Stimulated activated CD8-positive, alpha-beta memory T cell treated with anti-CD3 and anti-CD28 coated beads, Interleukin-4, amount 100 ng/mL, for 24 hours (primary cell): ENCODE measurements at places on chromosomes 2 and 18.

GRCh38 chr18:62981566-62981965 is 266.2 kb downstream of the PHLPP1 start:
- DNase-seq, result no peak

DNA sequence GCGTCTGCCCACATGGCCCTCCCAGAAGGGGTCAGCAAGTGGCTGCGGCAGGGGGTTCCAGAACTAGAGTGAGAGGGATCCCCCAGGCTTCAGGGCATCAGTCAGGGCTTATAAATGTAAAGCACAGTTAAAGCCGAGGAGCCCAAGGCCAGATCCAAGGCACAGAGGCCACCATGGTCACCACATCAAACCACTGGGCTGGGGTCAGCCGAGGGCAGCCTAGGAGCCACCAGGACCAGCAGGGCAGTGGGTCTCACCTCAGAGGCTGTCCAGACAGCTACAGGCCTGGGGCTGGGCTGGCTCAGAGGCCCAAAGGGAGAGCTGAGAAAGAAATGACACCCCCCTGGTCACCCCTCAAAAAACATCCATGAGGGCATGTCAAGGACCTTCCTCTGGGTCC is 188.5 kb downstream of the INHBB start:
- DNase-seq, result no peak

DNA sequence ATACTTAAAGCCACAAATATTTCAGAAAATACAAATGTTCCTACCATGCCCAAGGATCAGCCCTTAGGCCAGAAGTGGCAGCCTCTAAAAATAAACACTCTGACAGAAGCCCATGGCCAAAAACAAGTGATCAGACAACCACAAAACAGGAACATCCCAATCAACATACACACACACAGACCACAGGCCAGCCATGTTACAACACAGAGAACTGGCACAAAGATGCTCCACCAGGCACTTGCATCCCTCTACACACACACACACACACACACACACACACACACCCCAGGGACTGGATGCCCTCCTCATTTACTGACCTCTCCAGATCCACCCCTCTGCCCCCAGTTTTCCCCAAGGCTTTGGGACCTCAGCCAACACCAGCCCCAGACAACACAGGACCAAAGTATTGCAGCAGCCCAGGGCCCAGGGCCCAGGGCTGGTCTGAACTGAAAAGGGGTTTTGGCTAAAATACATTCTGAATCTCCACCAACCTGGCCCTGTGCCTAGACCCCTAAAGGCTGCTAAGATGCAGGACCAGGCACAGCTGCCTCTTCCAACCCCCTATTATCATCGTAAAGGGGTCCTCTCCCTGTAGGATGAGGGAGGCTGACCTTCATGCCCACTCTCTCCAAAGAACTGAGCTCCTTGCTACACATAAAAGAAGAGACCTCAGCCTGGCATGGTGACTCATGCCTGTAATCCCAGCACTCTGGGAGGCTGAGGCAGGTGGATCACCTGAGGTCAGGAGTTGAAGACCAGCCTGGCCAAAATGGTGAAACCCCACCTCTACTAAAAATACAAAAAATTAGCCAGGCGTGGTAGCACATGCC is 151.4 kb downstream of the TNS1 start:
- DNase-seq, result no peak

DNA sequence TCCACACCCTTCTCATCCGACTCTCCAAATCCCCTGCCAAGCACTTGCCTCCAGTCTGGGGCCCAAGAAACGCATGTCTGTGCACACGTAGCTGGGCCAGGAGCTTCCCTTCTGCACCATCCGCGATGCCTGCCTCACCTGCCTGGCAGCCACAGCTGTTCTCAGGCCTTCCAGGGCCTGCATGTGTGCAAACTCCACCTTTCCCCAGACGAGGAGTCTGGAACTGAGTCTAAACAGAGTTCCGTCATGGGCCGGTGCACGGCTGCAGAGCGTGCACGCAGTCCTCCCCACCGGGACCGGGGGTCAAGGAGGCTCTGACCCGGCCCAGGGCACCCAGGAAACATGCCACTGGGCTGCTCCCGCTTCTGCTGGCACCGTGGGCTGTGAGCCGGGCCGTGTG is 66.8 kb upstream of the SALL3 start:
- DNase-seq, result no peak

DNA sequence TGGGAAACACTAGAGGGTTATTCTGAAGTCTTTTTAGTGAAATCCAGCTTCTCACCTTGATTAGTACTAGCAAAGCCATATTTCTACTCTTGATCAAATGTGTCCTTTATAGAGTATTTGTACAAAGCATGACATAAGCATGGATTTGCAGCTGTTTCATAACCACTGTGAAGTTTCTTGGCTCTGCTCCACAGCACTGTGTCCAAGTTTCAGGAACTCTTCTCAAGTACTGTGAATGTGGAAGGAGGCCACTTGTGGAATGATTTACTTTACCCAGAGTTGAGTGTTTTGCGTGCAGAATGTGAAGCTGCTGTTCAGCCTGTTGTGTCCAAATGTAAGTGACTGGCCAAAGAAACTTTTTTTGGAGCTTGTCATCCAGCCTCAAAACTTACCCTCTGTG is 16.2 kb upstream of the MAPRE2 start:
- no peak for DNase-seq

- DNase-seq, result no peak
Observed at GRCh38 chr2:3656762-3657721, 958 bp upstream of the ALLC start.

GRCh38 chr2:3505771-3506170 is 13.6 kb downstream of the ADI1 start:
- no peak for DNase-seq

- DNase-seq, result no peak
Observed at GRCh38 chr18:57768537-57769326, 34.4 kb downstream of the ATP8B1 start.

- no peak for DNase-seq
Observed at GRCh38 chr18:64785686-64786085, 636.8 kb upstream of the LINC00305 start.

GRCh38 chr2:25743132-25743830 is 69.9 kb upstream of the DTNB start:
- no peak for DNase-seq

DNA sequence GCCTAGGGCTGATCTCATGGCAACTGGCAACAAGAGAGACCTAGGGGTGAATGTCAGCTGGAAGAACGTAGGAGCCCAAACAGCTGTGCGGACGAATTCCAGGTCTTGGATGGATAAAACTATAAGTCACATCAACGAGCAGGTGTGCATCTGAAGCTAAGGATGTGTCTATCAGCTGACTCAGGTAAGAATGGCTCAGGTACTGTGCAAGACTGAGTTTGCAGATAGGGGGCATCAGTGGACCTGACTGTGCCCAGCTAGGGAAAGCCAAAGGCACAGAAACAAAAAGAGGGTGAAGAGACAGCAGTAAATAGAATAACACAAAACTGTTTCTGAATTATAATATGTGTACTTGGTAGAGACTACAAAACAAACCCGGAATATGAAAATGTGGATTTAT is 357.3 kb downstream of the ZEB2 start:
- DNase-seq, result peak; percentile 9

DNA sequence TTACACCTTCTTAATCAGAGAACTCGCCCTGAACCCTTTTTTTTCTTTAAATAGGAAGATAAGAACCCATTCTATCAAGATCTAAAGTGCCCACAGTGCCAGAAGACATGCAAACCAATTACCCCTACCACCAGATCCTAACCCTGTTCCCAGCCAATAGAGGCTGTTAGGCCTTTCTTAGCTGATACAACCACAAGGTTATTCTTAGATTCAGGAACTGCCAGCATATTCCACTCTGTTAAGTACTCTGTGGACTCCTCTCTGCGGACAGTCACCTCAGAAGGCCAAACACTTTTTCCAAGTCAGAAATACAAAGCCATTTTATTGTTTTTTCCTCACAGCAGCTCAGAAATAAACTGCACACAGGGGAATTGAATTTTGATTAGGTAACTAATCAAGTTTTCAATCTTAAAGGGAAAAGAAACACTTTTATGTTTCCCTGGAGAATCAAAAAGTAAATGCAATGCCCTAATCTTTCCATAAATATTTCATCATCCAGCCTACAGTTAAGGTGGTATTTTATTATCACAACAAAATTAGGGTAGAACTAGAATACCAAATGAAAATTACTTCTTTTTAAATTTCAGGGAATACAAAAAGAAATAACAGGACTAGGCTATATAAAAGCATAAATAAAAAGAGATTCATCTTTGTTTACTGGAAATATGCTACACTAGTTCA is 111.4 kb downstream of the NBAS start:
- DNase-seq, result no peak

DNA sequence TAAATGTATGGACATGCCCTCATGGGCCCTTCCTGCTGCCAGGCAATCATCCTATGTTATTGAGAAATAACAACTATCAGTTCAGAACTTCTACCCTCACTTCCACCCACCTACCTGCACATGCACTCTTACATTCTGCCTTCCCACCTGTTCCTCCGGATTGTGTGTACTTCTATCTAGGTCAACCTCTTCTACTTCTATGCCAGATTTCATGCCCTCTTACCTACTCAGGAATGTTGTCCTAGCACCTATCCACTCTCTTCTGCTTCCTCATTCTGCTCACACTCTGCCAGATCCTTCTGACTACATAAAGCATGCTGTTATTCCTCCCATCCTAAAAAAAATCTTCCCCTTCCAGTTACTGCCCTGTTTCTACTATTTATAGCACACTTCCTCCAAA is 333.5 kb downstream of the IRS1 start:
- no peak for DNase-seq

GRCh38 chr2:182435754-182436153 is 8.9 kb upstream of the PDE1A start:
- no peak for DNase-seq

- DNase-seq, result no peak
Observed at GRCh38 chr2:2763351-2764000, 432.4 kb upstream of the MYT1L start.

DNA sequence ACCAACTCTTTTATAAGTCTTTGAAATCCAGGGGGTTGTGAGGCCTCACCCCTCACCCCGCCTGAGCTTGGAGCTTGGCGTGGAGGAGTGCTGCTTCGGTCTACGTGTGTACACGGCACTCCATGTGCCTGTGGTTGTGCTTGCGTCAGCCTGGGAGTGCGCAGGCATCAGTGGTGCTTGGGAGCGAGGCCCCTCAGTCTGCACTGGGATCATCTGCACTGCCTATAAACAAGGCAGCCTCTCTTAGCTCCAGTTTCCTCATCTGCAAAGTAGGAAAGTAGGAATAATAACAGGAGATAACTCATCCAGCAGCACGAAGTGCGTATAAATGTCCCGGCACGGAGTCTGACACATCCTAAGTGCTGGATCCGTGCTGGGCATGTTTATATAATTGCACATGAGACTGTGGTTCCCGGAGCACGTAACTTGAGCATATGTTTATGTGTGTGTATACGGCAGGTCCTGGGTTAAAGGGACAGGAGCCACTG is 1.2 kb downstream of the GYPC start:
- no peak for DNase-seq

DNA sequence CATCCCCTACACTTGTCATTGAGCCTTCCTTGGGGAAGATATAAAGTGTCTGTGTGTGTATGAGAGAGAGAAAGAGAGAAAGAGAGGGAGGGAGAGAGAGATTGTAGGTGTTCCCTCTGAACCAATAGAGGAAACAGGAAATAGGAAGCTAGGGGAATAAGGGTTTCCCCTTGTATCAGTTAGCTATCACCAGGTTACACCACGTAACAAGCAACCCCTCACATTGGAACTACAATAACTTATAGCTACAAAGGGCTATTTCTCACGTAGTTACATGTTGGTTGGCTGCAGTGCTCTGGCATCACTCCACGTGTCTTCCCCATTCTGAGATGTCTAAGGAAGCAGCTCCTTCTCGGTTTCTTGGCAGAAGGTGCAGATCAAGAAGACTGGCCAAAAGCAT is 41.0 kb upstream of the ARL4C start:
- no peak for DNase-seq

DNA sequence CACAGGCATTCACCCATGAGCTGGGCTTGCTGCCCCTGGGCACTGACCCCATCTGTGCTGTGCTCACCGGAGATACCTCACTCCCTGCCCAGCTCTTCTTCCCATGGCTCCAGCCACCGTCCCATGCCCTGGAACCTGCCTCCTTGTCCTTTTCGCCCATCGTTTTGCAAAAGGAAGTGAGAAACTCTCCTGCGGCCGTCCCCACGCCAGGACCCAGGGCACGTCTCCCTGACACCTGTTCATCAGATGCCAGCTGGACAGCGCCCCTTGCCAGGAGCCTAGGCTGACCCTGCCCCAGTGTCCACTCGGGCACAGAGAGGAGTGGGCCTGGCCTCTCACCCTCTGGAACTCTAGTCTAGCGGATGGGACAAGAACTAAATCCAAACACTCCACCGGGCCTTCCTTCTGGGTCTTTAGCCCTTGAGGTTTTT is 238.6 kb downstream of the SEPTIN10 start:
- no peak for DNase-seq

DNA sequence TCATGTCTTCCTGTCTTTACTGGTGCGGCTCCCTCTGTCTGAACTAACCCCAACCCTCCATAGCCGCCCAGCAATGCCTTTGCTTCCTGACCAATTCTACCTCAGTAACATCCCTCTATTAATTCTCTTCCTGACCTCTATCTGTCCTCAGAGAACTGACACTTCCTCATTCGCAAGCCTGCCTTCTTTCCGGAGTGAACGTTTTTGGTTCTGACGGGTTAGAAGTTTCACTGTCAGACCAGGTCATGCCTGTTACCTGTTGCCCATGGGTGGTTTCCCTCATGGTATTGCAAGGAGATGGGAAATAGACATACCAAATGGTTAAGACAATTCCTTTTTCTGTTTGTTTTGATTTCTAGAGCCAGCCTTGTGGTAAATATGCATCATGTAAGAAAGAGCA is 453.4 kb upstream of the SLC14A2 start:
- no peak for DNase-seq

- DNase-seq, result no peak
Observed at GRCh38 chr2:231238689-231239088, 40.3 kb downstream of the ARMC9 start.

DNA sequence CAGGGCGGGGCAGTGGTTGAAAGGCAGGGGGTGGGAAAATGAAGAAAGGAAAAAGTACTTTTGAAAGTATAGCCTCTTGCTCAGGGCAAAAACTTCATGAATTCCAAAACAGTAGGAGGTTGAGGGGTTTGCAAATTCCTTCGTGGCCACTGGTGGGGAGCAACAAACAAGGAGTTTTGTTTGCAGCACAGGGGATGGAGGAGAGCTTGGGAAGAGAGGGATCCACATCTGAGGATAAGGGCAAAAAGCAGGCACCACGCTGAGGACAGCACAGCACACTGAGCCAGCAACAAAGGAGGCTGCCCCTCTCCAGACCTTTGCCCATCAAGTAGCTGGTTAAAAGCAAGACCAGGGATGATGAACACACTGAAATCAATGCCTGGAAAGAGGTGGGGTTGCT is 148.9 kb downstream of the TCF4 start:
- DNase-seq, result no peak
